ENCODE measurements at places on chromosomes 1 and 21.
A peak's percentile ranks its signal among the peaks of the same experiment; 100 is the strongest.

DNA sequence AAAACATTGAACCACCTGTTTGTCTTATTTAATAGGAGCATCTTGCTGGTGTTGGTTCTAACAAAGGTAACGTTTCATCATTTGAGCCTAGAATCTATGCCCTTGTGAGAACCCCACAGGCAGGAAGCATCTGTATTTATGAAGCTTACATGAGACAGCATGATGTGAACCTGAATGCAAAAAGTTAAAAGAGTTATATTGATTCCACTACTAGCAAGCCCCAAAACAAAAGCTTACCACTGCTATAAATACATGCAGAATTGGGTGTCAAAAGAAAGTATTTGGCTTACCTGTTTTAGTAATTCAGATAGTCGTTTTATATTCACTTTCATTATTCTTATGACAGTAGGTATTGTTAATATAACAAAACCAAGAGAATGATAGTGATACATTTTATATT lies 301.2 kb upstream of the ADGRL2 start:
- DNase-seq: no peak

DNA sequence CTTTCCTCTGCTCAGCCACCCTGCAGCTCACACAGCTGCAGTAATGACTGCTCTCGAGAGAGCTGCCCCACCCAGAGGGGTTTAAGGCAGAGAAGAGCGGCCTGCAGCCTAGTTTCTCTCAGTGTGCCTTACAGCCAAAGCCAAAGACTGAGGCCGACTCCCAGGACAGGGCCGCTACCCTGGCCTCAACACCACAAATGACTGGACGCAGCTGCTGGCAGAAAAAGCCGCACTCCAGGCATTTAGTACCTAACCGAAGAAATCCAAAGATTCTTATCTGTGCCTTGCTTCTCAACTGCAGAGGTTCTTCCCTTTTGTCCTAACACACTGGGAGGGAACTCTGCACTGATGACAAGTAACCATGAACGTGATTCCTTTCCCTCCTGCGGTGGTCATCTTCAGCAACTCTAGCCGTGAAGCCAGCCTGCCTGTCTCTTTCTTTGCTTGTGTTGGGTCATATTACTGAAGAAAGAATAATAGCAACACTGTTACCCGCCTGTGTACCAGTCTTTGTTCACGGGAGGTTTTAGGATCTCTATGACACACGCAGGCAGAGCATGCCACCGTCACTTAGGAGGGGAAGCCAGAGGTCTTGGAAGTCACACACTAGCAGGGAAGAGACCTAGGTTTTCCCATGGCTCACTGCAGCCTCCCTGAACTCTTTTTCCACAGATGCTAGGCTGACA lies 202.7 kb downstream of the RHOU start:
- no peak for DNase-seq

- no peak for DNase-seq
Observed at GRCh38 chr1:172246521-172247390, 173.7 kb upstream of the C1orf105 start.

- peak; percentile 75 for DNase-seq
Observed at GRCh38 chr21:26961698-26962097, 5.2 kb downstream of the ADAMTS5 start.

GRCh38 chr21:29641635-29642550 lies 297.9 kb downstream of the GRIK1 start:
- no peak for DNase-seq
